SW480 (cell line): ENCODE measurements at places on chromosomes 13 and 19.

DNA sequence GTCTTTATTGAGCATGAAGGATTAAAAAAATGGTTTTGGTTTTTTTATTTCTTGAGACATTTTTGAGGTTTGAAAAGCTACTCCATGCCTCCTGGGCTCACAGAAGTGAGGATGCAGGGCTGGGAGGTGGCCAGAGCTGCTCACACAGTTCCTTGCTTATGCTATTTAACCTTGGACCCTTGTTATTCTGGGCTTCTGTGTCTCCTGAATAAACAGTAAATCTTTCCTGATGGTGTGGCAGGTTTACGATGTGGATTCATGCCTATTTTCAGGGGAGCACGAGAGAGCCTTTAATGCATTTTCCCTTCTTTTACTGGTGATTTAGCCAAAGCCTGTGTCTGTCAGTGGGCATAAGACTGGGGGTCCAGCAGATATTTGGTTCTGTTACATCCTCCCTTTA, 34.3 kb upstream of the PCDH8 start:
- no peak for DNase-seq

GRCh38 chr19:28008695-28009094, 1204.3 kb downstream of the UQCRFS1 start:
- DNase-seq = no peak

DNA sequence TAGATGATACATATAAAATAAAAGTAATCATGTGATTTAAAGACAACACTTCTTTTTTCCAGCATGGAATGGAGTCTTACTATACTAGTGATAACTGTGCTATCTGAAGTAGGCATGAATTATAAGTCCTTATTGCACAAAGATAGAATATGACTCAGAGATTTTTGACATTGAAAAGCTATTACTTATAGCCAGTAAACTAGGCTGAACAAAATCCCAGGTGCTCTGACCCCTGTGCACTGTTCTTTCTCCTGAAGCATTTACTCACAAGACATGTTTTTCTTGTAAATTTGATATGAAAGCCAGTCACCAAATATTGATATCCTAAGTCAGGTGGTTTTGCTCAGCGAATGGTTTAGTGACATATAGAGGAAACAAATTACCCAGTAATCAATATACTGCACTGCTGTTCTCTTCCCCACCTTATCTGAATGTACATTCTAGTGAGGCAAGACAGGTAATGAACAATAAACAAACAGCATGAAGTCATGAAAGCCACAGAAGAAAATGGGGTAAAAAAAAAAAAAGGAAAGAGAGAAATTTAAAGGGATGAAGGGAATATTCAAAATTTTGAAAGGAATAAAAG, 1567.0 kb upstream of the SPRY2 start:
- DNase-seq = no peak

GRCh38 chr19:16118489-16119033, 6.9 kb downstream of the RAB8A start:
- no peak for DNase-seq

DNA sequence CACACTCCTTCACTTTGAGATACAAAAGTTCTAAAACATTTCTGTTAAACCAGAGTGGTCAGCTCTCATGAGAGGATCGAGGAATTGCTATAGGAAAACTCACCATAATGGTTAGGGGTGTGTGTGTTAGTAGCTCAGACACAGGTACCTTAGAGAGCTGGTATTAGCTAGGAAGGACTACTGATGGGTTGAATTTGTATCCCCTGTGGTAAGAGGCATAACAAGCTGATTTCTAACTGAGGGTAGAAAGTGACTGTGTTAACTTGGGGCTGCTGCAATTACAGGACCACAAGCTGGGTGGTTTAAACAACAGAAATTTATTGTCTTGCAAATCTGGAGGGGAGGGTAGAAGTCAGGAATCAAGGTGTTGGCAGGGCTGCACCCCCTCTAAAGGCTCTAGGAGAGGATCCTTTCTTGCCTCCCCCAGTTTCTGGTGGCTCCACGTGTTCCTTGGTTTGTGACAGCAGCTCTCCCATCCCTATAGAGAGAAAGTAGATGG, 17.4 kb downstream of the LEUTX start:
- peak; percentile 13 for DNase-seq
